ENCODE measurements at places on chromosomes 3 and 15. TPM values are rescaled to one million over a fixed set of nuclear protein-coding genes. Genes with fewer than 3 reads are reported as not detected.
A peak's percentile ranks its signal among the peaks of the same experiment; 100 is the strongest.

GRCh38 chr3:14799146-14799545 lies 19.6 kb upstream of the FGD5 start:
- no peak for DNase-seq
- no peaks in the 10 kb centered on the region for H3K36me3 ChIP-seq
- peaks cover 21% of the 10 kb centered on the region for H3K27me3 ChIP-seq
- no peak overlapping the region for H3K27ac ChIP-seq
- peaks cover 9% of the 10 kb centered on the region for H3K4me1 ChIP-seq

DNA sequence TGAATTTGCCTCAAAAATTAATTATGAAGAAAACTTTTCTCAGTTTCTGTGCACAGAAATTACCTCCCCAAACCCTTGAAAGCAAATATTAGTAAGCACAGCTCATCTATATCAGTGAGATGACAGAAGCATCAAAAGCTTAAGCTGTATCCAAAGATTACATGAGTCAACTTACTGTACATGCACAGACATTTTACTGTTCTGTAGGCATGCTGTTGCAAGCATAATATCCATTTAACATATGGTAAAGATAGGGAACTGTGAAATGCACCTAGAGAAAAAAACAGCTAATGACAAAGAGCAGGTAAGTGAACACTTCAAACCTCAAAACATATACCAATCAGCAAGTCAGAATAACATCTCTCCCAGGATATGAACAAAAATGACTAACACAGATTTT lies 20.9 kb downstream of the SHOX2 start:
- no peaks in the 10 kb centered on the region for H3K36me3 ChIP-seq
- H3K27me3 ChIP-seq, result peaks cover 48% of the 10 kb centered on the region
- no peaks in the 10 kb centered on the region for H3K4me1 ChIP-seq
- H3K4me3 ChIP-seq, result no peak overlapping the region

GRCh38 chr15:76418352-76419140 lies 82.0 kb downstream of the ISL2 start:
- no peak overlapping the region for H3K27ac ChIP-seq
- no peak for DNase-seq
- peaks cover 3% of the 10 kb centered on the region for H3K36me3 ChIP-seq
- no peaks in the 10 kb centered on the region for H3K27me3 ChIP-seq
- no peaks in the 10 kb centered on the region for H3K4me1 ChIP-seq
- H3K4me3 ChIP-seq, result no peak overlapping the region

The WDR72 gene
- total RNA-seq, result not detected

- peaks cover 26% of the 10 kb centered on the region for H3K27me3 ChIP-seq
- no peak for DNase-seq
- no peak overlapping the region for H3K4me3 ChIP-seq
- no peaks in the 10 kb centered on the region for H3K36me3 ChIP-seq
- no peak overlapping the region for H3K27ac ChIP-seq
Observed at GRCh38 chr15:31027910-31028578, 36.6 kb upstream of the MTMR10 start.

The MAPKBP1 gene
- 31.2 TPM for total RNA-seq

The SLC9A9 gene
- total RNA-seq, result 13.8 TPM

- H3K4me3 ChIP-seq, result no peak overlapping the region
- H3K36me3 ChIP-seq, result no peaks in the 10 kb centered on the region
- no peak overlapping the region for H3K27ac ChIP-seq
- H3K27me3 ChIP-seq, result no peaks in the 10 kb centered on the region
- peaks cover 12% of the 10 kb centered on the region for H3K4me1 ChIP-seq
Observed at GRCh38 chr3:48118322-48118721, 69.9 kb downstream of the CDC25A start.

The POC1A gene
- 28.2 TPM for total RNA-seq

DNA sequence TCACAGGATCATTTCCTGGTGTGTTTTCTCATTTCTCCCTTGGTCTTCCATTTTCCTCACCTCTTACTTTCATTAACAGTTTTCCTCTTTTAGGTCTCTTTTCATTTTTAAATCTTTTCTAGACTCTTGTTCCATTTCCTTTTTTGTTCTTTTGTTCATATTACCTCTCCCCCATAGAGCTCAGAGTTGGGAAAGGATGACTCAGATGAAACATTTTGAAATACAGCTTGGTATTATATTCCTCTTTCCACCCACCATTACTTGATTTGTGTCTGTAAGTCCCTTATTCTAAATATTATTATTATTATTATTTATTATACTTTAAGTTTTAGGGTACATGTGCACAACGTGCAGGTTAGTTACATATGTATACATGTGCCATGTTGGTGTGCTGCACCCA lies 153.1 kb downstream of the VGLL3 start:
- no peak for DNase-seq
- H3K27me3 ChIP-seq, result no peaks in the 10 kb centered on the region
- H3K4me1 ChIP-seq, result no peaks in the 10 kb centered on the region
- no peak overlapping the region for H3K4me3 ChIP-seq

DNA sequence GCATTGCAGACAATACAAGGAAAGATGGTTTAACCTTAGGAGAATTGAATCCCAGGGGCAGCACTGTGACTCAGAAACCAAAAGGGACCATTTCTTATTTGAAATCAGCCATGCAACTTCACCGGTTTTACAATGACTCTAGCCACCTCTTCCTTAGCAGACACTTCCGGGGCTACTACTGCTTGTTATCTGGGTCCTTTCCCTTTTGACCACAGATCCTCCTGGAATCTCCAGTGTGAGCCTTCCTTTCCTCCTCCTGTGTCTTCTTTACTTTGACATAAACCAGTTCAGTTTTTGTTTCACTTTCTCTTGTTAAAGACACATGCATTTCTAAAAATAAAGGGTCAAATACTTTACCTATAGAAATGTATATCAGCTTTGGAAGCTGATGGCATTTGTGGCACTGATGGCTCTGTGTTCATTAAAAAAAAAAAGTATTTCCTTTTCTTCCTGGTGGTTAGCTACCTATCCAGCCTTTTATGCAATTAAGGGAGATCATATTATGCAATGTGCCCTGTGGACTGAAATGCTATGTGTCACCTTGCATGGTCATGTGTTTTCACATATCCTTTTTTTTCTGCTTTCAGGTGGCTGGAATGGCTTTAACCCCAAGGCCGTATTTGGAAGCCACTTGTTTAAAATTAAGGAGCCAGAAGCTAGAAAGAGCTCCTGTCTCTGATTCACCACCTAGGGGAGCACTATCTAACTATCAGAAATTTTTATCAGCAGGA lies 296.2 kb downstream of the CHL1 start:
- H3K27ac ChIP-seq, result no peak overlapping the region
- no peak overlapping the region for H3K4me3 ChIP-seq
- H3K36me3 ChIP-seq, result no peaks in the 10 kb centered on the region

The CIB2 gene
- total RNA-seq, result 0.44 TPM

DNA sequence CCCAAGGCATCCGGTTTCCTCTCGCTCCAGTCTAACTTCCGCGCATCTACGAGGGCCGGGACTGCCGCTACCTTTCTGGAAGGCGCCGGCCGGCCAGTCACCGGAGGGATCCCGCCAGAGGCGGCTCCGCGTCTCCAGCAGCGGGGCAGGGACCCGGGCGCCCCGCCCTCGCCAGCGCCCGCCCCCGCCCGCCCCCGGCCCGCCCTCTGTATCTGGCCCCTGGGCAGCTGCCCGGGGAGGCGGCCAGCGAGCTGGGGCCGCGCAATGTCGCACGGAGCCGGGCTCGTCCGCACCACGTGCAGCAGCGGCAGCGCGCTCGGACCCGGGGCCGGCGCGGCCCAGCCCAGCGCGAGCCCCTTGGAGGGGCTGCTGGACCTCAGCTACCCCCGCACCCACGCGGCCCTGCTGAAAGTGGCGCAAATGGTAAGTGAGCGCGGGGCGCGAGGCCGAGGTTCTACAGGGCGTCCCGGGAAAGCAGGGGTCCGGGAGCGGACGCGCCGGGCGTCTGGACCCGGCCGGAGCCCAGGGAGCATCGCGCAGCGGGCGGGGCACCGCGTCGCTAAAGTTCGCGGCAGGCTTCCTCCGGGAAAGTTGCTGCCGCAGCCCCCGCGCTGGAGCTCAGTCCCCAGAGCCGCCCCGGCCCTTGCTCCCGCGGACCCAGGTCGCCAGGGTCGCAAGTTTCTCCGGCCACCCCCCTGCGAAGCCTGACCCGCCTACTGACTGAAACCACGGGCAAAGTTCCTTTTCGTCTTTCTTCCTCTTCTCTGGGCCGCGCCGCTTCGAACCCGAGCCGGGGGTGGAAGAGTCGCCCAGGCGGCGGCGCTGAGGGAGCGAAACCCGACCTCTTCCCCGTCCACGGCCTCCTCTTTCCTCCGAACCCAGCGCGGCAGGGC lies at the start of gene CMTM7:
CMTM7 (plus strand) TSS at position 211 of the 893 bp plus-strand sequence; CDS start at position 265, 54 bp downstream.
- peak within 1 kb of the TSS; percentile 95 for H3K27ac ChIP-seq
- peak within 1 kb of the TSS; percentile 94 for H3K4me3 ChIP-seq
- no peaks in the 10 kb centered on the region for H3K27me3 ChIP-seq
- peak; percentile 75 for DNase-seq
- peaks cover 30% of the 10 kb centered on the region for H3K36me3 ChIP-seq

GRCh38 chr3:72134989-72135451 lies 350.1 kb upstream of the PROK2 start:
- H3K27ac ChIP-seq, result peak overlapping the region; percentile 48
- no peaks in the 10 kb centered on the region for H3K36me3 ChIP-seq
- H3K4me3 ChIP-seq, result no peak overlapping the region
- H3K27me3 ChIP-seq, result no peaks in the 10 kb centered on the region

DNA sequence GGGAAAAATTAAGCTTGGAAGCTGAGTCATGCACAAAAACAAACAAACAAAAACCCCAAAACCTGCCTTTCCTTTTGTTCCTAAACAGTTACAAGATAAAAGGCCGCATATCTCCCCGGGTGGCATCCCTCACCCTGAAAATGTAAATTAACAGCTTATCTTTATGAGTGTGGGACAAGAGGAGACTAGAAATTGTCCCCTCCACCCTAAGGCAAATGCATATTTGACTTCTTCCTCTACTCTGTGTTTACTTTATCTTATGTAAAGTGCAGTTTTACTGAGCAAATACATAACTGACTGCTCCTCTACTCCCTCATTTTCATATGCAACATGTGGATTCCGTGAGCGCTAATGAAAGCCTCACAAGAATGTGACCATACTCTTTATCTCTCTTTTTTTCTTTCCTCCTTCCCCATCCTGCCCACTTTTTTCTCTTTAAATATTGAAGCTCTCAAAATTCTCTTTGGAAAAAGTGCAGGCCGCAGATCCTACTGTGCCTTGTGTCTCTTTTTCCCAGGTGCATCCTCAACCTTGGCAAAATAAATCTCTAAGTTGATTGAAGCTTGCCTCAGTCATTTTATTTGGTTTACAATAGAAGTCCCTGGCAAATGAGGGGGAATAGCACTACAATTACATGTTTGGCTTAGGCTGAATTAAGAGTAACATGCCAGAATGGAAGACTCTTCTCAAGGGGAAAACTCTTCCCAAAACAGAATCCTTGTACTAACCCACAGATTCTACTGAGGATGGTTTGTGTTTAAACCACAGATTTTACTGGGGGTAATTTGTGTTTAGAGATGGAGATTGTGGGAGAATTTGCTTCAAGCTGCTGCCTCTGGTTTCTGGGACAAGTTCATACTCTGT lies 72.7 kb upstream of the WDR72 start:
- no peak overlapping the region for H3K27ac ChIP-seq
- H3K36me3 ChIP-seq, result no peaks in the 10 kb centered on the region
- DNase-seq, result no peak
- no peaks in the 10 kb centered on the region for H3K4me1 ChIP-seq
- no peak overlapping the region for H3K4me3 ChIP-seq

DNA sequence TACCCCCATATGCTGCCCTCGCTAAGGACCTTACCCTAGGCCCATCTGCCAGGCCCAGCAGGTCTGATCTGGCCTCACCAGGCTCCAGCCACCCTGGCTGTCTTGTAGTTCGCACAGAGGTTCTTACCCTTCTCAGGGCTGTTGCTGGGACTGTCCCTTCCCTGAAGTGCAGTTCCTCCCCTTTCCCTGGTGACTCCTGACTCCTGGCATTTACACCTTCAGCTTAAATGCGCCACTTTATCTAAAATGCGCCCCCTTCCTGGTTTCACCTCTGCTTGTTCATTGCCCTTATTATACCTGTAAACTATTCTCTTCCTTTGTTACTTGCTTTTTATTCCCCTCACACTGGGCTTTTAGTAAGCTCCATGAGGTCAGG lies 835 bp upstream of the TTLL3 start:
- H3K4me1 ChIP-seq, result peaks cover 47% of the 10 kb centered on the region
- H3K4me3 ChIP-seq, result peak overlapping the region; percentile 83

The IL5RA gene
- not detected for total RNA-seq

- no peak for DNase-seq
- no peaks in the 10 kb centered on the region for H3K27me3 ChIP-seq
- H3K27ac ChIP-seq, result no peak overlapping the region
- peaks cover 8% of the 10 kb centered on the region for H3K4me1 ChIP-seq
- H3K4me3 ChIP-seq, result no peak overlapping the region
- H3K36me3 ChIP-seq, result peaks cover 6% of the 10 kb centered on the region
Observed at GRCh38 chr3:179184826-179185225, 36.7 kb downstream of the PIK3CA start.

DNA sequence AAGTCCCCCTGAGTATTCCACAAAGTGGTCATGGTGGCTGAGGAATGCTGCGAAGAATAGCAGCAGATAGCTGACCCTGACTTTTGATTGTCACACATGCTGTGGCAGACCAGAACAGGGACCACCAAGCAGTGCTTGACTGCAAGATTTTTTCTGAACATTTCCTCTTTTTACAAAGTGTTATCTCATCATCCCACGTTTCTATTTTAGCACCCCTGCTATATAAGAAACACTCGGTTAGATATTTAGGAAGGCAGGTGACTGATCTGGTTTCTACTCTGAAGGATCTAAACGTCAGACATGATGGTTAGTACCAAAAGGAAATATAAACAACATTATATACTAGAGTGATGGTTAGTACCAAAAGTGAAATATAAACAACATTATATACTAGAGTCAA lies 9.1 kb downstream of the SLC25A26 start:
- H3K36me3 ChIP-seq, result peaks cover 32% of the 10 kb centered on the region
- peaks cover 8% of the 10 kb centered on the region for H3K4me1 ChIP-seq
- H3K4me3 ChIP-seq, result no peak overlapping the region

The CMSS1 gene
- 34.8 TPM for total RNA-seq

DNA sequence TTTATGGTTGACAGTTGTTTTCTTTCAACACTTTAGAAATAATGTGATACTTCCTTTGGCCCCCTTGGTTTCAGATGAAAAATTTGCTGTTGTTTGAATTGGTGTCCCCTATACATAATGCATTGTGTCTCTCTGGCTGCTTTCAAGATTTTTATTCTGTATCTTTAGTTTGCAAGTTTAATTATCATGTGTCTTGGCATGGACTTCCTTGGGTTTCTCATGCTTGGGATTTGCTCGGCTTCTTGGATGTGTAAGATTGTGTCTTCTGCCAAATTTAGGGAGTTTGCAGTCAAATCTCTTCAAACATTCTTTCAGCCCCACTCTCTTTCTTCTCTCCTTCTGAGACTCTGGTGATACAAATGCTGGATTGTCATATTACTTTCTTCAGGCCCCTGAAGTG lies 53.4 kb upstream of the PTPRG start:
- H3K27me3 ChIP-seq, result peaks cover 2% of the 10 kb centered on the region
- no peak overlapping the region for H3K27ac ChIP-seq
- no peak overlapping the region for H3K4me3 ChIP-seq
- H3K36me3 ChIP-seq, result peaks cover 3% of the 10 kb centered on the region

DNA sequence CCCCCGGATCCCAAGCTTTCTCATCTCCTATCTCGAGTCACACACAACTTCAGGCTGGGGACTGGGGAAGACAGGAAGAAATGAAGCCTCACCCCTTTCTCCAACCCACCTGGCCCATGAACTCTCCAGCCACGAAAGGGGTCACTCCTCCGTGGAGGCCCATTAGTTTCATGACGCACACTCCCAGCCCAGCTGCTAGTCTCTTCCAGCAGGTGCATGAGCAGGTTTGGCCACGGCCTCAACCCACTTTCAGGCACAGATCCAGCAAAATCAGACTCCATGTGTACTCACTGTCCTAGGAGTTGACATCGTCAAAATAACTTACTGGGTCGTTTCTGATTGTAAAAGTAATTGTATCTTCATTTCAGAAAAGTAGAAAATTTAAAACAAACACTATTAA lies 76.6 kb downstream of the C3orf70 start:
- peaks cover 4% of the 10 kb centered on the region for H3K27me3 ChIP-seq
- H3K36me3 ChIP-seq, result no peaks in the 10 kb centered on the region
- no peaks in the 10 kb centered on the region for H3K4me1 ChIP-seq
- H3K27ac ChIP-seq, result no peak overlapping the region

The CCDC191 gene
- 3.2 TPM for total RNA-seq

All from activated CD4-positive, alpha-beta T cell treated with anti-CD3 and anti-CD28 coated beads, Interleukin-2, amount 10 ng/mL, durations not matched to agents 7 days and 5 days (primary cell).